ENCODE measurements at places on chromosomes 13 and 19.

GRCh38 chr13:72692884-72693514, 34.4 kb downstream of the MZT1 start:
- no peak for DNase-seq

GRCh38 chr19:48608798-48609263, 2.3 kb downstream of the SPACA4 start:
- peak; percentile 77 for DNase-seq

DNA sequence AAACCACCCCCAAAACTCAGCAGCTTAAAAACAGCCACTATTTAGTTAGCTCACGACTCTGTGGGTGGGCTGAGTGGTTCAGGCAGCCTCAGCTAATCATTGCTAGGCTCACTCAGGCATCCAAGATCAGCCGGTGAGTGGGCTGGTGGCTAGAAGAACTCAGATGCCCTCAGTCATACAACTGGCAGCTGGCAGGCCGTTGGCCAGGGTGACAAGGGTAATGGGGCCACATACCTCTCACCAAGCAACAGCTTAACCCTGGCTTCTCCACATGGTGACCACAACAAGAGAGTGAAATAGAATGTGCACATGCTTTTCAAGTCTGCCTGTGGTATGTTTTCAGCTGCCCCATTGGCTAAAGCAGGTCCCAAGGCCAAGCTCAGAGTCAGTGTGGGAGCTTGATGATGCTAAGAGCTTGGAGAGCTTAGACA, 435.4 kb upstream of the TSHZ3 start:
- no peak for DNase-seq

- DNase-seq = no peak
Observed at GRCh38 chr13:24292481-24292880, 16.9 kb upstream of the C1QTNF9 start.

DNA sequence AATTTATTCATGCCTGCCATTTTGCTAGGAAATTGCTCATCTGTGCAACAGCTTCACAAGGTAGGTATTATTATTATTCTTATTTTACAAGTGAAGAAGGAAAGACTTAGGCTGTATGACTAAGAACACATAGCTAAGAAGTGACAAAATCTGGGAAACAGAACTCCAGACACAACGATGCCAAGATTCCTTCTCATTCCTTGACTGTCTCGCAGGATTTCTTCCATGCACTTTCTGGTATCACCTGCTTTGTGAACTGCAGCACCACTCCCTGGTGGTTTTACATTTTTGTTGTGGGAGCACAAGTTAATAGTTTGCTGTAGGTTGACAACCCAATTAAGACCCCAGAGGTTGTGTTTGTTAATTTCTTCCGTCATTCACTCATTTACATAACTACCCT, 188.5 kb downstream of the LACC1 start:
- peak; percentile 14 for DNase-seq

DNA sequence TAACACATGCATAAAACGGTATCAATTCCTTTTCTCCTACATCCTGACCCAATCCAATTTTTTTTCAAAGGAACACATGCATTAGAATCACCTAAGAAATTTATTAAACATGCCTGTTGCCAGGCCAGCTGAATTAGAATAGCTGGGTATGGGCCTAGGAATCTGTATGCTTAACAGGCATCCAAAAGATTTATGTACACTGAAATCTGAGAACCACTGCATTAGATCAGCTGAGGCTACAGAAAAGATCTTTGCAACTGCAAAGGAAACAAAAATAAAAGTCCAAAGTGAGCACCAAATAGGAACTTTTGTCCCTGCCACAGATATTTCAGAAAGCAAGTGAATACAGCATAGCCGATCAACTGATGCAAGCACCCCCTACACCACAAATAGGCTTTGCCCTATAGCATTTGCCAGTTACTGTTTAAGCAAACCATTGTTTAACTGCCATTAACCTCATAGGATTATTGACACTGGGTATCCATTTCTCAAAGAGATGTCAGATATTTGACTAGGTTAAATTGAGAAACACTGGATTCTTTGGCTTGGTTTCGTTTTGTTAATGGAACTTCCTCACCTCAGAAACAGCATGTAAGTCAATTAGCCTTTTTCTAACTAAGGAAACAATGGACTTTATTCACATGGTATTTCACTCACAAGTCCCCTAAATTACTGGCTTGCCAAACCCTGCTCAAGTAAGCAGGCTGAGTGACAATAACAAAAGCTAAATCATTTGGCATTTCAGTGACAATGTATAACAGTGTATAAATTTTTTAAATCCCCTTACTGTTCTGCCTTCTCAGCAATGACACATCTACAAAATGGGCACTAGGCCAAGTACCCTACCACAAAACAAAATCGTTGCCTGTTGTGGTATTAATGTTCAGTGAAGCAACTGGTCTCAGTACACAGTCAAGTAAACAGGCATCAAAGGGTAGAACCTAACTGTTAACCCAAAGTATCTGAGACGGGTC, 67.8 kb downstream of the SUCLA2 start:
- DNase-seq = no peak

DNA sequence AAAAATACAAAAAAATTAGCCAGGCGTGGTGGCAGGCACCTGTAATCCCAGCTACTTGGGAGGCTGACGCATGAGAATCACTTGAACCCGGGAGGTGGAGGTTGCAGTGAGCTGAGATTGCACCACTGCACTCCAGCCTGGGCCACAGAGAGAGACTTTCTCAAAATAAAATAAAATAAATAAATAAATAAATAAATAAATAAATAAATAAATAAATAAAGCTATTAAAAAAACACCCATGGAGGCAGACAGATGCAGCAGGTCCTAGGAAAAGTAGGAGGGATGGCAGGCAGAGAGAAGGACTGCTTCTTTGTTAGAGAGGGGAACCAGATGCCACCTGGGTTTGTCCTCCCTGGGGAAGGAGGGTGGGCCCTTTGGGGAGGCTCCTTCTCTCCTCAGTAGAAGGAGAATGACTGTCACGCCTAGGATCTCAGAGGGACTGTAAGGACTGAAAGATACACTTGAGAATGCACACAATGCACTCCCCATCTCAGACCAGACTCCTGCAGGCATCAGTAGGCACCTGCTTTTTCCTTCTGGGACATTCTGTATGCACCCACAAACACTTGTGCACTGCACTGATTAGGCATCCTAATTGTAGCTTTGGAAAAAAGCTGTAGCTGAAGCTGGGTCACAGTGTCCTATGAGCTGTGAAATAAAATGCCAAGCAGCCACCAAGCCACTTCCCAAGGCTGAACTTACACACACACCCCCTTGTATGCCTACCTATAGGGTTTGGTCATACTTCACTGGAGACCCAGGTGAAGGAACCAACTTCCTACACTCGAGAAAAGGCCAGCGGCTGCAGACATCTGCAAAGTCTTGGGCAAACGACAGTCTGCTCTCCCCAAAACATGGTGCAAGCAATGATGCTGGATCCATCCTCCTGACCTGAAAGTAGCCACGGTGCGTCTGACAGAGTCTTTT, 18.9 kb upstream of the SLC35E1 start:
- DNase-seq = no peak

DNA sequence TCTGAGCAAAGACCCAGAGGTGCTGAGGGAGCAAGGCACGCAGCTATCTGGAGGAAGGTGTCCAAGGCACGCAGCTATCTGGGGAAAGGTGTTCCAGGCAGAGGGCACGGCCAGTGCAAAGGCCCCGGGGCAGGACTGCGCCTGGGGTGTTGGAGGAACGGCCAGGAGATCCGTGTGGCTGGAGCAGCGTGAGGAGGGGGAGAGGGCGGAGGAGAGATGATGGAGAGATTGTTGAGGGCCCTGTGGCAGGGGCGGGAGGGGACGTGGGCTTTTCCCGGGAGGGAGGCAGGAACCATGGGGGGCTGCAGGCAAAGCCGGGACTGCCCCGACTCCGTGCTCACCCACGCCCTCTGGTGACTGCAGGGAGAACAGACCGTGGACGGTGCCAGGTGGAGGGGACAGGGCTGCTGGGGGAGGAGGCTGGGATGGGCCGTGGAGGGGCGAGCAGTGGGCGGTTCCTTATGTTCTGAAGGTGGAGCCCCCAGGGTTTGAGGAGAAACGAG, 13.3 kb upstream of the MISP start:
- DNase-seq = peak; percentile 87

- DNase-seq = peak; percentile 45
Observed at GRCh38 chr13:26022538-26023292, 29.1 kb downstream of the SHISA2 start.

- DNase-seq = no peak
Observed at GRCh38 chr19:1258707-1259205, 10.4 kb downstream of the MIDN start.

GRCh38 chr19:43332058-43332922, 21.2 kb upstream of the CD177 start:
- DNase-seq = no peak

GRCh38 chr13:79642596-79642995, 161.6 kb downstream of the NDFIP2 start:
- no peak for DNase-seq

DNA sequence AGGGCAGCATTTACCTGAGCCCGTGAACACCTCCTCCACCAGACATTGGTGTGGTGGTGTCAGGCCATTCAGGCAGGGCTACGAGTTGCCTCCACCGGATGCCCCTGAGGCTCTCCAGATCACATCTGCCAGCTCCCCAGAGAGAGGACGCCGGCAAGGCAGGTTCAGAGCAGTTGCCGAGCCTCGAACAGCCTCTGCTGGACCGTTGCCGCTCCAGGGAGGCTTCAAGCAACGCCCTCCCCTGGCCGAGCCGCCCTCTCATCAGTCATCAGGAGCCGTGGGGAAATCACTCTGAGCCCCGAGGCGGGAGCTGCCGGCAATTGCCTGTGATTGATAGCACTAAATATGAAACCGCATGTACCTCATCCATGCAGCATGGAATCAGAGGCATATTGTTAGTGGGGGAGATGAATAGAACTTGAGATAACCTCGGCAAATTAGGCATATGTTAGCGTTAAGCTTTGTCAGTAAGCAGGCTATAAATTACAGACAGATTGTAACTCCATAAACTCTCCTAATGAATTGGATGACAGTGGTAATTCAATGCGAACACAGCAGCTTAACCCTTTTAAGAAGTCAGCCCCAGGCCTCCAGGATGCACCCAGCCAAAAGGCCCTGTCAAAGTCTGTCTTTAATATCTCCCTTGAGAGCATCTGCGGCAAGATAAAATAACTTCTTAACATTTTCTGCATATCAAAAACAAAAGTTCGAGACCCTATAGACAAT, 29.8 kb upstream of the SPACA7 start:
- no peak for DNase-seq

GRCh38 chr19:16384688-16385087, 60.1 kb downstream of the KLF2 start:
- no peak for DNase-seq

DNA sequence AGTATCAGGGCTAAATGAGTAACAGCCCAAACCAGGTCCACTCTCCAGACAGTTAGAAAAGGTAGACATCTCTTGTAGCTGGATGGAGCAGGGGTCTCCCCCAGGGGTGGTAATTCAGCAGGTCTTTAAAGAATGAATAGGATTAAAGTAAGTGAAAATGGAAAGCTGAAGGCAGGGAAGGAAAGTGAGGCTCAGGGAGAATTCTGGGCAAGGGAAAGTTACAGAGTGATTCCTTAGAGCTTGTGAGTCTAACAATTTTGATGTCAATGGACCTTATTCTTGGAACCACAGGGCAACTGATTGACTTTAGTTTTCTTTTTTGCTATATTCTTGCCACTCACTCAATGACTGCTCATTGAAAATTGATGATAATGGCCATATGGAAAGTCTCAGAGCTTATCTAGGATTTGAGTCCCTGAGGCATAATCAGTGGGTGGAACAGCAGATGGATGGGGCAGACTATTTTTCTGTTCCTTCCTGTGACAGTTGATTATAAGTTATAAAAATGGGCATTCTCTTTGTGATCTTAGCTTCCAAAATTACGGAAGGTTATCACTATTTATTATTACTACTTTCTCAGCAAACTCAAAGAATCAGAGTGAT, 76.9 kb downstream of the LRCH1 start:
- no peak for DNase-seq

DNA sequence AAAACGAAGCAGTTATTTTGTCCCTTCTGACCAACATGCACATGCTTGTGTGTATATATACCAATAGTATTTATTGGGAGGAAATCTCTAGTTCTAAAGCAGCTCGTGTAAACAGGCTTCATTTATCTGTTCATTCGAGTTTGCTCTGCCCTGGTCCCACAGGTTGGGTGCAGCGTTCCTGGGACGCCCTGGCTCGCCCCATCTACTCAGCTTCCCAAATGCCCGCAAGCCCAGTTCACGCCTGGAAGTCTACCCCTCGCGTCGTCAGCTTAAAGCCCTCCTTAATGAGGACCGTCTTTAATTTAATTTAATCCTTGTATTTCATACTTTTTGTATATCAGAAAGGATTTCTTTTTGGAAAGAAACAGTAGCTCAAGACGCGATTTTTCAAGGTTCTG, 604 bp downstream of the THSD1 start:
- DNase-seq = no peak

- peak; percentile 98 for DNase-seq
Observed at GRCh38 chr19:52140032-52140710, 433 bp upstream of the ZNF616 start.

- DNase-seq = peak; percentile 46
Observed at GRCh38 chr19:41746593-41747227, 8.6 kb upstream of the CEACAM6 start.

- peak; percentile 89 for DNase-seq
Observed at GRCh38 chr19:1295169-1296012, 9.7 kb downstream of the EFNA2 start.

DNA sequence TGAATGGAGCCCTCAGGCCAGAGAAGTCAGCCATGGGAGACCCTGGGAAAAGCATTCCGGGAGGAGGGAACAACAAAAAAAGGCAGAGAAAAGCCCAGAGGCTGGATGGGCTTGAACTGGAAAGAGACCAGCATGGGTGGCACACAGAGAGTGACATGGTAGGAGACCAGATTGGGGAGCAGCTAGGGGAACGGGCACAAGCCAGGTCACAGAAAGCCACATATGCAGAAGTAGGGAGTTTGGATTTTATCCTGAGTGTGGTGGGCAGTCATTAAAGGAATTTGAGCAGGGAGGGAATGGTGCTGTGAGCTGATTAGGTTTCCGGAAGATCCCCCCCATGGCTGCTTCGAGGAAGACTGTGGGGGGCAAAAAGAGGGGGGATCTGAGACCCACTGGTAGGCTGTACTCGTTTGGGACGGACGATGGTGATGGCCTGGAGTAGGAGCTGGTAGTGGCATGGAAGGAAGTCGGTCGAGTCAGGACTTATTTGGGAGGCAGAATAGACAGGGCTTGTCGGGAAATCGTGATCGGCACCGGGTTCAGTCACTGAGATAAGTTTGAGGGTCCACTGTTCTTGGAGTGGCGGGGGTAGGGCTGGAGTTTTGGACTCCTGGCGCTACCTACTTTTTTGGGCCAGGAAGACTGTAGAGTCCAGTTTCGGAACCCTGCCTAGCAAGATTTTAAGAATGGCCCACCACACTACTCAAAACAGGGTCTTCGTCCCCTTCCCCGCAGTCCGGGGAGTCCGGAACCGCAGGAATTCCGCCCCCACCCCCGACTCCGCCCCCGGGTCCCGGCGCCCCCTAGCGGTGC, 949 bp downstream of the SERTAD1 start:
- no peak for DNase-seq

- DNase-seq = no peak
Observed at GRCh38 chr13:44389060-44389666, 15.5 kb downstream of the SERP2 start.

GRCh38 chr19:54806516-54806838, 3.1 kb downstream of the KIR2DL4 start:
- DNase-seq = no peak

Measured in AG08396 (cell line).